ENCODE measurements at places on chromosomes 3 and 15.

DNA sequence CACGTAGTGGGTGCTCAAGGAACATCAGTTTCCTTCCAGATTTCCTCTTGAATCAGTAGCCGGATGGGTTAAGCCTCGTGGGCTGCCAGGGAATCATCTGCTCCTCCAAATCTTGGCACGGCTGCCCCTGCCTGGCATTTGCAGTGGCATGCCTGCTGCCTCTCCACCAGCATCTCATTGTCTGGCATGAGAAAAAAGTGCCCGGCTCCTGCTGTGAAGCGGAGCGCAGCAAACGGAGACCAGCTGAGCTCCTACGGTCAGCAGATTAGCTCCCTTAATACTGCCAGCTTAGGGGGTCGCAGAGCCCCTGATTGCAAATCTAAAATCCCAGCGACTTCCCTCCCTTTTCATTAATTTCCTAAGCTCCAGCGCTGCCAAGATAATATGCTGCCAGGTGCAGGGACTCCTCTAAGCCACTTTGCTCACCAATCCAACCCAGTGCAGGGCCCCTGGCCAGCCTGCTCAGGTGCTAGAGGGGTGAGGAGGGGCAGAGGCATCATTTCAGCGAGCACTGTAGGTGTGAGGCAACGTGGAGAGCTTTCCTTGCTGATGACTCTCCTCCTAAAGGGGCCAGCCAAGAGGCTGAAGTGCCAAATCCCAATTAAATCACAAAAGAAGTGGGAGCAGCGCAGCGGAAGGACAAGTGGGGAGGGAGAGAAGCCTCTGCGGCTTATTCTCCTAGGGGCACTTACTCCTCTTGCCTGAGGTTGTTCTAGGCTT, 49.6 kb upstream of the ST8SIA2 start:
- DNase-seq: peak; percentile 73

DNA sequence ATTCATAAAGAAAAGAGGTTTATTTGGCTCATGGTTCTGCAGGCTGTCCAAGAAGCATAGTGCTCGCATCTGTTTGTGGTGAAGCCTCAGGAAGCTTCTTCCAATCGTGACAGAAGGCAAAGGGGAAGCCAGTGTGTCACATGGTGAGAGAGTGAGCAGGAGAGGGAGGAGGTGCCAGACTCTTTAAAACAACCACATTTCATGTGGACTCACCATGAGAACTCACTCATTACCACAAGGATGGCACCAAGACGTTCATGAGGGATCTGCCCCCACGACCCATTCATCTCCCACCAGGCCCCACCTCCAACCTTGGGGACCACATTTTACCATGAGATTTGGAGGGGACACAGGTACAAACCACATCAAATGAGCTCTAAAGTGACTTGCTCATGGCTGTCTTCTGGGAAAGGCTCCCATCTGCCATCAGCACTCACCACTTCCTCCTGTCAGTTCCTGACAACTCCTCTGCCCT, 327.3 kb upstream of the TLE3 start:
- DNase-seq: no peak

DNA sequence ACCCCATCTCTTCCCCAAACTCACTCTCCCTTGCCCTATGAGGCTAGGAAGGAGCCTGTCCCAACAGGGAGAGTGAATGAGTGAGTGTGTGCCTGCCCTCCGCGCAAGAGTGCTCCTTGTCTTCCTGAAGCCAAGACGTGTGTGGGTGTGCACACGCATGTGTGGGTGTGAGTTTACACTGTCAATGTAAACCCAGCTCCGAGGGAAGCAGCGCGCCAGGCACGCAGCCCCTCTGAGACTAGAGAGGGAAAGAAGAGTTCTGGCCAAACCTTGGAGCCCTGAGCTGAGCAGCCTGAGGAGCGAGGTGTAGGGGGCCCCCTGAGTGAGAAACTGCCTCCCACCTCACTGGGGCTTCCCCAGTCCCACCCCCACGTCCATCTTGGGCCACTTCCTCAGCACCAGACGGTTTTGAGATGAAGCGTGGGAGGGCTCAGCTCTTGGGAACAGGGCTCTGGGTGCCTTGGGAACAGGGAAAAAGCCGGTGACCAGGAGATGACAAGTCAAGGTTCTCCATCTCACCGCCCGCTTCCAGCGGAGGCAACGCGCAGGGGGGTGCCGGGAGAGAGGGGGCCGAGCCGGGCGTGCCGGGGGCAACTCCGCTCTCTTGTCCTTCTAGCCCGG, 5.1 kb downstream of the MECOM start:
- no peak for DNase-seq

GRCh38 chr3:94671078-94671477, 608.2 kb downstream of the NSUN3 start:
- DNase-seq: no peak

- DNase-seq: no peak
Measured at GRCh38 chr3:13092621-13093617, 19.7 kb upstream of the IQSEC1 start.

- DNase-seq: no peak
Measured at GRCh38 chr3:129599073-129599472, 7.4 kb downstream of the PLXND1 start.

GRCh38 chr3:96190024-96190616, 624.3 kb upstream of the EPHA6 start:
- DNase-seq: no peak

- no peak for DNase-seq
Measured at GRCh38 chr15:68200016-68200861, 4.9 kb downstream of the CALML4 start.

DNA sequence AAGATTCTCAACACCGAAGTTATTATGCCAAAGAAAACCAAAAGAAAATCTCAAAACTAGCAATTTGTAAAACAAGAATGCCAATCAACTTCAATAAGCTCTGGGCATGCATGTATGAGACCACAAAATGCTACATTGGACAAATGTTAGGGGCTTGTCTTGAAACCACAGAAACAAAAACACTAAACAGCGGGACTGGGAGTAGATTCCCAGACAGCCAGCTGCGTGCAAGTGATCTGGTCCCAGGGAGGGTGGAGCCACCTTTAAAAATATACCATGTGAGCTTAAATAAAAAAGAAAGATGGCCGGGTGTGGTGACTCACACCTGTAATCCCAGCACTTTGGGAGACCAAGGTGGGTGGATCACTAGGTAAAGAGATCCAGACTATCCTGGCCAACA, 163.6 kb upstream of the PRICKLE2 start:
- no peak for DNase-seq

GRCh38 chr3:136343873-136344555, 93.9 kb downstream of the PCCB start:
- no peak for DNase-seq
